Neural crest cell (in vitro differentiated cells): ENCODE measurements at places on chromosomes 3 and 15. TPM values are rescaled to one million over a fixed set of nuclear protein-coding genes. Genes with fewer than 3 reads are reported as not detected.

GRCh38 chr15:72958634-72959033 lies 93.6 kb upstream of the NEO1 start:
- no peak for DNase-seq
- H3K27me3 ChIP-seq: no peaks in the 10 kb centered on the region
- H3K36me3 ChIP-seq: no peaks in the 10 kb centered on the region
- H3K4me1 ChIP-seq: peaks cover 8% of the 10 kb centered on the region
- no peak overlapping the region for H3K27ac ChIP-seq

ALG3 gene
- total RNA-seq: 32.0 and 35.5 TPM in 2 replicates

CEMIP gene
- 0.30 and 0.33 TPM in 2 replicates for total RNA-seq

DNA sequence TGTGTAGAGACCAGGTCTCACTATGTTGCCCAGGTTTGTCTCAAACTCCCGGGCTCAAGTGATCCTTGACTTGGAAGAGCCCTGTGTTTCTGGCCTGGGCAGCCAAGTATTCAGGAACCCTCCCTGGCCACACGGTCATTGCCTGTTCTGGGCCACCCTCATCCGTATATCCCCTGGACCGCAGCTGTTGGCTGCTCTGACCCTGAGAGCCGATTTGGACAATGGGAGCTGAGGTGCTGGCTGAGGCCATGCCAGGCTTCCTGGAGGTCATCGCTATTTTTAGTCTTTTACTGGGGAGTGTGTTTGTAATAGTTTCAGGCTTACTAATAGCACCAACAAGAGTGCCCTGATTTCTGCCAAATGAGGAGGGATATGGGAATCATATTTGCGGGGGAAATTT lies 60.7 kb downstream of the ADAMTS7 start:
- peaks cover 7% of the 10 kb centered on the region for H3K4me1 ChIP-seq
- no peak overlapping the region for H3K4me3 ChIP-seq
- H3K27me3 ChIP-seq: peaks cover 7% of the 10 kb centered on the region
- no peaks in the 10 kb centered on the region for H3K36me3 ChIP-seq

LRRIQ4 gene
- total RNA-seq: 0.12 and 0.16 TPM in 2 replicates

RHOV gene
- 0.80 and 1.0 TPM in 2 replicates for total RNA-seq

- H3K36me3 ChIP-seq: peaks cover 2% of the 10 kb centered on the region
- no peaks in the 10 kb centered on the region for H3K27me3 ChIP-seq
- DNase-seq: no peak
Measured at GRCh38 chr3:57933602-57934001, 74.6 kb upstream of the FLNB start.

MBD4 gene
- total RNA-seq: 37.8 and 39.5 TPM in 2 replicates

DNA sequence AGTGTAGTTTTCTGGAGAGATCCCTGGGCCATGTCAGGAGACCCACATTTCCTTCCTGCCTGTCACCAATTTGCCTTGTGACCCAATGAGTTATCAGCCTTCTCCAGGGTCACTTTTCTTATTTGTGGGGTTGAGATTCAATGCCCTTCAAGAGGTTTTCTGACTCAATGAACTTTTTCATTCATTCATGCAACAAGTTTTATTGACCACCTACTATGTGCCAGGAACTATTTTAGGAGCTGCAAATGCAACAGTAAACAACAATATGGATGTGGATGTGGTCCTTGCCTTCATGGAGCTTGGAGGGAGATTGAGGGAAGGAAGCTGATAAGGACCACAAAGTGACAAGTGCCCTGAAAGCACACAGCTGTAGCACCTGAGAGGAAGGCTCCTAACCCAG lies 142.8 kb downstream of the OPA1 start:
- H3K4me3 ChIP-seq: no peak overlapping the region
- H3K27me3 ChIP-seq: peaks cover 86% of the 10 kb centered on the region

DNA sequence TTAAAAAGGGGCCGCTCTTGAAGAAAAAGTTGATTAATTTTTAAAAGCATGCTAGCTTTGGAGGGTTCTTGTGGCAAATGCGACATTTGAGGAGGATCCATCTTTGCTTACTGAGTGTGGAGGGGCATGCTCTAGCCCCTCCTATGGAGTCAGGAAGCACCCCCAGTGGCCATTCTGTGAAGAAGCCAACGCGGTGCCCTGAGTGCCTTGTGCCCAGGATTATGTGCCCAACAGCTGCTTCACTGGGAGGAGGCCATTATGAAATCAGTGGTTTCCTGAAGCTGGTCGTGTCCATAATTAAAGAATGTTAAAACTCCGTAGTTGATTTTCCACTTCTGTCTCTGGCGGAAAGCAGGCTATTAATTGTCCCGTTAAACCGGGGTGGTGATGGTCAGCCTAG lies 69.1 kb upstream of the TNFAIP8L3 start:
- no peak for DNase-seq
- no peaks in the 10 kb centered on the region for H3K27me3 ChIP-seq
- peaks cover 3% of the 10 kb centered on the region for H3K36me3 ChIP-seq

GRCh38 chr15:90203922-90204321 lies 2.8 kb downstream of the SEMA4B start:
- no peaks in the 10 kb centered on the region for H3K36me3 ChIP-seq
- H3K27ac ChIP-seq: no peak overlapping the region
- H3K4me1 ChIP-seq: peaks cover 40% of the 10 kb centered on the region
- no peak for DNase-seq

GRCh38 chr15:48643206-48643605 lies 2.3 kb downstream of the FBN1 start:
- H3K27me3 ChIP-seq: peaks cover 12% of the 10 kb centered on the region
- peak overlapping the region; percentile 87 for H3K4me3 ChIP-seq
- peaks cover 31% of the 10 kb centered on the region for H3K4me1 ChIP-seq
- H3K36me3 ChIP-seq: no peaks in the 10 kb centered on the region

DNA sequence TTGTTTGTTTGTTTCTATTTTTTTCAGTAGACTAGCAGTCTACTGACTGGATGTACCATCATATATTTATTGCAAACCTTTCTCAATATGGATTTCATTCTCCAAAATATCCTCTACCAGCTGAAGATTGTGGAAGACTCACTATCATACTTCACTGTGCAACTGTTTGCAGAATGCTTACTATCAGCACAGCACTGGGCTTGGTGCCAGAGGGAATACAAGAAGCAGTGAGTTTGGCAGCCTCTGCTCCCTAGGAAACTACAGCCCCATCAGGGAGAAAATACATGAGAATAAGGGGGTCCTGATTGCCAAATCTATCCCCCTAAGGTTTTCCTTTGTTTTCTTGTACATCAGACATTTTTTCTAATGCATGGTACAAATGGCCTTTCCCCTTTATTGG lies 27.5 kb downstream of the AQP9 start:
- H3K4me3 ChIP-seq: no peak overlapping the region
- H3K36me3 ChIP-seq: no peaks in the 10 kb centered on the region
- no peaks in the 10 kb centered on the region for H3K4me1 ChIP-seq

- peak overlapping the region; percentile 72 for H3K4me3 ChIP-seq
- no peak overlapping the region for H3K27ac ChIP-seq
- no peak for DNase-seq
- H3K27me3 ChIP-seq: no peaks in the 10 kb centered on the region
- peaks cover 24% of the 10 kb centered on the region for H3K4me1 ChIP-seq
Measured at GRCh38 chr3:10023587-10024310, 2.5 kb upstream of the FANCD2 start.

DNA sequence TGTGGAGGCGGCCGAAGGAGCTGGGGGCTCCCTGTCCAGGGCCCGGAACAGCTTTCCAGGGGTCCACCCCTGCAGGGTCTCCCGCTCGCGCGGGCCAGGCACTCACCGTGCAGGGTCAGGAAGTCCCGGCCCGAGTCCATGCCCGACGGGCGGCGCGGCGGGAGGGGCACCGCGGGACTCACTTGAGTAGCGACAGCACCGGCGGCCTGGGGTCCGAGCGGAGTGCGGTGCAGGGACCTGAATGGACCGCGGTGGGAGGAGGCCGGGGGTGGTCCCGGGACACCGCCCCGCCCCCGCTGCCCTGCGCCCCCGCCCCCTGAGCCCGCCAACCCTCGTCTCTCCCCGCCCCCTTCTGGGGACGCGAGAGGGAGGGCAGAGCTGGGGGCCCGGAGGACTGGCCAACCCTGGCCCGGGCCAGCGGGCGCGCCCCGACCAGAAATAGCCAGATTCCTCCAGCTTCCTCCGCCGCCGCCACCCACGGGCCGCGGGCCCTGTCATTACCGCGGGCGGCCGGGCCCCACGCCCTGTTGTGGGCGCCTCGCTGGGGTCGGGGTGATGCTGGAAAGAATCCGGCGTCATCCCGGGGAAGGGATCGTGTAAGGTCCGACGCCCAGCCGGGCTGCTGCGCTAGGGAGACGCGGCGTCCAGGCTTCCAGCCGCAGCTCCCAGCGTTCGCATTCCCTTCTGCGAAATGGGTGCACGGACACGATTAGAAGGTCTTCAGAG lies at the start of gene PLCD1:
TSS of gene PLCD1 (minus strand) at position 243 of the 726 bp plus-strand sequence. CDS start at position 140, 103 bp downstream.
- H3K36me3 ChIP-seq: no peaks in the 10 kb centered on the region
- peak within 1 kb of the TSS; percentile 95 for H3K4me3 ChIP-seq
- H3K27me3 ChIP-seq: peaks cover 17% of the 10 kb centered on the region
- H3K4me1 ChIP-seq: peaks cover 24% of the 10 kb centered on the region
- DNase-seq: peak; percentile 65

GRCh38 chr3:186814100-186814499 lies 7.8 kb upstream of the RFC4 start:
- H3K4me1 ChIP-seq: no peaks in the 10 kb centered on the region
- no peak for DNase-seq
- no peak overlapping the region for H3K27ac ChIP-seq

DNA sequence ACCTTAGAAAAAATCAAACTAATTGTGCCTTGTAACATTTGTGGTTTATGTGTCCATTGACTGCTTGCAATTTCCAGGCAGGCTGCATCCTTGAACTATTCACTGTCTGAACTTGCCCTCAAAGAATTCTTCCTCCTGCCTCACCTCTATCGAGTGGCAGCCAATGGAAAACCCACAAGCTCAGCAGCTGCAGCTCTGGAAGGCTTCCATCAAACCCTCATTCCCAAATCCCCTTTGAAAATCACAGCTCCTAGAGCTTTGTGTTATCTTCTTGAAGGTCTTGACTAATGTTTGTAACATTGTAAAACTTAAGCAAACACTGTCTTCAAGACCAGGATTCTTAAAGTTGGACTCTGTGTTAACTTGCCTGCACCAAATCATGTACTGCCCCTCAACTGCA lies 81.1 kb downstream of the FILIP1L start:
- H3K27me3 ChIP-seq: no peaks in the 10 kb centered on the region
- H3K4me3 ChIP-seq: no peak overlapping the region
- no peak overlapping the region for H3K27ac ChIP-seq
- H3K4me1 ChIP-seq: no peaks in the 10 kb centered on the region
- no peak for DNase-seq

GRCh38 chr3:60652829-60653228 lies 598.4 kb downstream of the FHIT start:
- H3K36me3 ChIP-seq: no peaks in the 10 kb centered on the region
- H3K4me3 ChIP-seq: no peak overlapping the region
- H3K4me1 ChIP-seq: peaks cover 11% of the 10 kb centered on the region
- no peak overlapping the region for H3K27ac ChIP-seq

DNA sequence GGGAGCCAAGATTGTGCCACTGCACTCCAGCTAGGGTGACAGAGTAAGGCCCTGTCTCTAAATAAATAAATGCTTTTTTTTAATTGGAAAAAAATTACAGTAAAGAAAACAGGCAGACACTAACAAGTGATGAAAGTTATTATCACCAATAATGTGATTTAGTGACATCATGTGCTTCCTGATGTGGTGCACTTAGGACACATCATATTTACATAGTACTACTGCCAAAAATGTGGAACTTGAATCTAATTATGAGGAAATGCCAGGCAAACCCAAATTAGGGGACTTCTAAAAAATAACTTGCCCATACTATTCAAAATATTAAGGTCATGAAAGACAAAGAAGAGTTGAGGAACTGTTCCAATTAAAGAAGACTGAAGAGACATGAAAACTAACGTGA lies 30.8 kb downstream of the MAP4 start:
- H3K4me3 ChIP-seq: no peak overlapping the region
- peaks cover 8% of the 10 kb centered on the region for H3K4me1 ChIP-seq
- no peak overlapping the region for H3K27ac ChIP-seq
- H3K27me3 ChIP-seq: no peaks in the 10 kb centered on the region
- DNase-seq: no peak

DNA sequence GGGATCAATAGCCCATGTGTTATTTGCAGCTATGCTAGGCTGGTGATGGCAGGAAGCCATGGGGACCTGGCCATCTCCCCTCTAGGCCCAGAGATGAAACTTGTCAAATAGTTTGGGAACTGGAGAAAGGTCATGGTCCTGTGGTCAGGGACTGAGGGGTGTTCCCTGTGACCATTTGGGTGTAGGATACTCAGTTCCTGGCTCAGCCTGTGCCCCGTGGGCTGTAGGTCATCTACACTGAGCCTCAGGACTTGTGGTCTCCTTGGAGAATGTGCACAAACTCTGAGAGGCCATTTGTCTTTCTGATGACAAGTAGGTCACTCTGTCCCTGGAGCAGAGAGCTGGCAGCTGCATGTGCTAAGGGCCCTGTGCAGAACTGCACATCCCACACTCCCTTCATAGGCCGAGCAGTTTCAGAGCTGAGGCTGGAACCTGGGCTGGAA lies 17.5 kb downstream of the GASK1A start:
- no peaks in the 10 kb centered on the region for H3K36me3 ChIP-seq
- peaks cover 22% of the 10 kb centered on the region for H3K4me1 ChIP-seq
- no peak for DNase-seq
- H3K4me3 ChIP-seq: no peak overlapping the region
- no peaks in the 10 kb centered on the region for H3K27me3 ChIP-seq
